Natural killer cell (primary cell): ENCODE measurements at places on chromosomes 2 and 18. TPM values are rescaled to one million over a fixed set of nuclear protein-coding genes. Genes with fewer than 3 reads are reported as not detected.

The MAP3K19 gene
- total RNA-seq: not detected

The CNDP1 gene
- total RNA-seq: 0.31 TPM

The AKAIN1 gene
- total RNA-seq: not detected

The ATAD2B gene
- 85.7 TPM for total RNA-seq

The CYBRD1 gene
- 16.4 TPM for total RNA-seq

The DQX1 gene
- total RNA-seq: 0.21 TPM

The SIX2 gene
- not detected for total RNA-seq

The ALPI gene
- not detected for total RNA-seq

The IGFBP2 gene
- total RNA-seq: not detected

The CAVIN2 gene
- 23.7 TPM for total RNA-seq

The MEIS1 gene
- 3.6 TPM for total RNA-seq

The GPR17 gene
- total RNA-seq: not detected

The REG3A gene
- not detected for total RNA-seq

The C18orf54 gene
- 3.2 TPM for total RNA-seq

The CAPN14 gene
- not detected for total RNA-seq

The CFAP53 gene
- total RNA-seq: 0.24 TPM

The GPBAR1 gene
- 2.6 TPM for total RNA-seq

The FNDC4 gene
- total RNA-seq: not detected

The PRKD3 gene
- 65.1 TPM for total RNA-seq

The POTEJ gene
- not detected for total RNA-seq

The MROH2A gene
- total RNA-seq: not detected

The OSBPL6 gene
- not detected for total RNA-seq

The PLEKHH2 gene
- 0.19 TPM for total RNA-seq

The TCF4 gene
- 8.3 TPM for total RNA-seq

The ALLC gene
- not detected for total RNA-seq

The GKN1 gene
- total RNA-seq: not detected

The MOCOS gene
- total RNA-seq: 0.24 TPM

The NT5DC4 gene
- 2.0 TPM for total RNA-seq

The SCYGR5 gene
- total RNA-seq: not detected

The SERPINB3 gene
- not detected for total RNA-seq

The MRPS9 gene
- 19.2 TPM for total RNA-seq

The PROM2 gene
- 0.64 TPM for total RNA-seq

The LRRC30 gene
- not detected for total RNA-seq

The ELOA2 gene
- total RNA-seq: not detected

The BMP10 gene
- total RNA-seq: not detected

The TUBA3E gene
- total RNA-seq: not detected

The IFT172 gene
- total RNA-seq: 24.8 TPM

The PLGLB2 gene
- total RNA-seq: 4.1 TPM

The ZNF804A gene
- 0.12 TPM for total RNA-seq

The ZNF892 gene
- 2.9 TPM for total RNA-seq

The ANKAR gene
- 12.9 TPM for total RNA-seq
